ENCODE measurements at places on chromosomes 6 and 20. TPM values are rescaled to one million over a fixed set of nuclear protein-coding genes. Genes with fewer than 3 reads are reported as not detected.

DNA sequence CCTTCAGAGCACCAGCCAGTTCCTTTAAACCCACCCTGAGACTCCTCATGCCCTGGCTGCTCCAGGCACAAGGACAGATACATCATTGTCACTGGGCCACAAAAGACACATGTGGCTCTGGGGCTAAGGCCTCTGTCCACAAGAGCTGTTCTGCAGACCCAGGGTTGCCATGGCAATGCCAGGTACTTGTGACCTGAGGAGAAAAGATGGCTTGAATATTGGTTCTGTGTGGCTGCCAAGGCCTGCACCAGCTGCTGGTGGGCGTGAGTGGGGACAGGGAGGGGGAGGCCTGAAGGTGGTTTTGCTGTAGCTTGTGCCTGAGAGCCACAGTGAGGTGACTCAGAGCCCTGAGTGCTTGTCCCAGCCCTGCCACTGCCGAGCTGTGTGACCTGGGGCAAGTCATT is 31.8 kb downstream of the SAYSD1 start:
- H3K4me3 ChIP-seq, result no peak overlapping the region
- DNase-seq, result no peak
- no peak overlapping the region for H3K27ac ChIP-seq
- H3K4me1 ChIP-seq, result peaks cover 36% of the 10 kb centered on the region

HCRTR2 gene
- total RNA-seq, result not detected

GRCh38 chr20:49344975-49345374 is 67.1 kb upstream of the ZNFX1 start:
- DNase-seq, result peak; percentile 48
- H3K4me1 ChIP-seq, result peaks cover 14% of the 10 kb centered on the region
- peak overlapping the region; percentile 59 for H3K27ac ChIP-seq
- no peaks in the 10 kb centered on the region for H3K27me3 ChIP-seq
- H3K36me3 ChIP-seq, result no peaks in the 10 kb centered on the region
- no peak overlapping the region for H3K4me3 ChIP-seq

BNIP5 gene
- total RNA-seq, result not detected

- peaks cover 48% of the 10 kb centered on the region for H3K4me1 ChIP-seq
- peak overlapping the region; percentile 59 for H3K27ac ChIP-seq
- peaks cover 22% of the 10 kb centered on the region for H3K36me3 ChIP-seq
- peak; percentile 68 for DNase-seq
- no peak overlapping the region for H3K4me3 ChIP-seq
Measured at GRCh38 chr20:33649201-33649681, 12.9 kb upstream of the C20orf144 start.

CD109 gene
- total RNA-seq, result 9.1 TPM

- peak; percentile 22 for DNase-seq
- H3K4me3 ChIP-seq, result no peak overlapping the region
- no peaks in the 10 kb centered on the region for H3K27me3 ChIP-seq
- H3K36me3 ChIP-seq, result peaks cover 30% of the 10 kb centered on the region
- H3K4me1 ChIP-seq, result peaks cover 15% of the 10 kb centered on the region
- no peak overlapping the region for H3K27ac ChIP-seq
Measured at GRCh38 chr6:12137480-12137879, 125.4 kb downstream of the HIVEP1 start.

RAB5IF gene
- 56.5 TPM for total RNA-seq

GRCh38 chr6:106908386-106908840 is 66.1 kb downstream of the CD24 start:
- H3K27ac ChIP-seq, result no peak overlapping the region
- H3K27me3 ChIP-seq, result no peaks in the 10 kb centered on the region
- DNase-seq, result no peak
- H3K4me3 ChIP-seq, result no peak overlapping the region
- H3K4me1 ChIP-seq, result no peaks in the 10 kb centered on the region
- H3K36me3 ChIP-seq, result no peaks in the 10 kb centered on the region

Measured in left ventricle myocardium inferior (tissue), 1 donor.